ENCODE measurements at places on chromosomes 7 and 10.

GRCh38 chr7:149742075-149742701 is 31.2 kb downstream of the ZNF467 start:
- DNase-seq, result peak; percentile 69

DNA sequence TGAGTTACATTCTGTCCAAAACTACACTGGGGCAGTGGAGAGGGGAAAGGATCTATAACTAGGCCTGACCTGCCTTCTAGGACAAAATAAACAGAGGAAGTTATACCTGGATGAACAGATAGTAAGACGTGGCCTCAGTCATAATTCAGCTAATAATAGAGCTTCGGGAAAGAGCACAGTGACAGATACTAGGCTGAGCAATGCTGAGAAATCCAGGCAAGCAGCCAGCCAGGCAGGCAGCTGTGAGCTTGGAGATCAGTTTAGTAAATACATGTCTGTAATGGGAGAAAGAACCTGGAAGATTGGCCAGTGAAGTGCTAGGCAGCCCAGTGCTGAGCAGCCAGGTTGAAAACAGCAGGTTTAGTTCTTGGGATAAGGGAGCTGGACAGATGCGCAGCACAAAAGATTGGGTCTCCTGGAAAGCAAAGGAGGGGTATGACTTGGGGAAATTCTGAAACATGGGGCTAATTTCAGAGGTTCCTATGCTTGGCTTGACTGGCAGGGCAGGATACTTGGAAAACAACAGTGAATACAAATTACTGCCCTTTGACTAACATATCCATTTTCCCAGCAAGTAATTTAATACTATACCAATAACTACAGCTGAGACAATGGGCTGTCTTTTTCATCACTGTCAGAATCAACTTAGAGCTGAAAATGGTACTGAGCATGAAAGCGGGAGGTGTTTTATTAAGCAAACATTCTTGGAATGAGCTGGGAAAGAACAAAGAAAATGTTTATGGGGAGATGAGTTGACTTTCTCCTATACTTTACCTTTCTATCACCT is 140.8 kb downstream of the DGKB start:
- peak; percentile 38 for DNase-seq

- DNase-seq, result no peak
Measured at GRCh38 chr10:48213047-48213446, 61.4 kb downstream of the FRMPD2 start.

DNA sequence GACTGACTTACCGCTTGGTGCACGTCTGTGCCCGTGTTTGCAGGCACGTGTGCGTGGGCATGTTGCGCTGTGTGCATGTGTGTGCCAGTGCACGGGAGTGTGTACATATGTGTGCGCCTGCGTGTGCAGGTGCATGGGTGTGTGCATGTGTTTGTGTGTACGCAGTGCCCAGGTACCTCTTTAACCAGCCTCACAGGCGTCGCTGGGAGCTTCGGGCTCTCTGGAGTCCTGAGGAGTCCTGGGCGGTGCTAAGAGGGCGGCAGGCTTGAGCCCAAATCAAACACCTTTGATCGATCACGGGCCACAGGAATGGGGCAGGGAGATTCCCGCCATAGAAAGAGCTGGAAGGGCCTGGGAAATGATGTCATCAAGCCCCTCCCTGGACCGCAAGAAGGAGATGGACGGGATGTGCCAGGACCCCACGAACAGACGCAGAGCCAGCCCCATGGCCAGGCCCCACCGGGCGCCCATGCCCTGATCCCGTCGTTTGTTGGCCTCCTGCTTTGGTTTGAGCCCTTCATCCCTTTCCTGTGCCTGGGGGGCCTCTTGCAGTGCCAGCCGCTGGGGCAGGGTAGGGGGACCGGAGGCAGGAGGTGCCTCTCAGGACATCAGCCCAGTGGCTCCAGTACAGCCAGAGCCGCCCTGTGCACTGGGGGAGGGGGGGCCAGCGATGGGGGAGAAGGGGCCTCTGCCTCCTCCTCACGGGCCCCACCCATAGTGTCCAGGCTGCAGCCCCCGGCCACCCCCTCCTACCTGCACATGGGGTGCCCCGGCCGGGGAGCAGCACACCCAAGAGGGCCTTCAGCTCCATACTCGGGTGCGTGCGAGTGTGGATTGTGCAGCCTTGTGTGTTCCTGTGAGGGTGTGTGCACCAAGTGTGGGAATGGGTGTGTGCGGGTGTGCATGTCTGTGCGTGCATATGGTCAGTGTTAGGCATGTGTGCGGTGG is 5.8 kb downstream of the KNDC1 start:
- DNase-seq, result no peak

- no peak for DNase-seq
Measured at GRCh38 chr7:157439761-157440160, 103.0 kb downstream of the DNAJB6 start.

DNA sequence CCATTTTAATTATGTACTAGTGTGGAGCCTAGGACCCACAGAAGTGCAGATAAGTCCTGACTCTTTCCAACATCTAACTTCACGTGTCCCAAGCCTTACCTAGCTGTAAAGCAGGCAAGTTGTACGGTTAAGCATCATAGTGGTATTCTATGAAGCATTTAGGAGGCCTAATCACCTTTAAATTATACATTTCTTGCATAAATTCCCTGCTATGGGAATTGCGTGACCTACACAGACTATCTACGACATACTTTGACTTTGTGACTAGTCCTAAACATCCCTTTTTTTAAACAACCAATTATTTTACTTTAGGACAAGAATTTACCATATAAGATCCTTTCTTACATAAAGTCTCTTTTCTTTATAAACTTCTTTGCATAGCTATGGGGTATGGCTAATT is 37.7 kb upstream of the LRGUK start:
- DNase-seq, result no peak

- DNase-seq, result no peak
Measured at GRCh38 chr10:131735577-131735976, 165.2 kb upstream of the PPP2R2D start.

GRCh38 chr10:59803714-59804113 is 50.5 kb upstream of the MRLN start:
- no peak for DNase-seq

DNA sequence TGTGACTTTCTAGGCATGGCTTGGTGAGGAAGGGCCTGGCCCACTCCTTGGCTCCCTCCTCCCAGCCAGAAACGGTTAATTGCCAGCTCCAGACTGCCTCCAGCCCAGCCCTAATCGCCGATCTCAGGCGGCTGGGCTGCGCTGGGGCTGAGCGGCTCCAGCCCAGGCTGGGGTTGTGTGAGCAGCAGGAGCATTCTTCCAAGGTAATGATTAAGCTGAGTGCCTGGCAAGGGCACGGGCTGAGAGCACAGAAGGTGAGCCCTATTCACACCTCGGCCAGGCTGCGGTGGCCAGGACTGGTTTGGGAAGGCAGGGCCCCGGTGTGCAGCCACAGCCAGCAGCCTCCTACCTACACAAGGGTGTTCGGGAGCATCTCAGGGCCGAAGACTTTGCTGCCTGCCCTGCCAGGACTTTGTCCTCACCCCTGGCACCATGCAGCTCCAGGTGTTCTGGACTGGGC is at the start of gene TMEM72:
Gene TMEM72, plus strand, starts transcription at position 257 of the 460 bp plus-strand sequence. Its CDS starts 176 bp downstream, at position 433.
- DNase-seq, result no peak

GRCh38 chr7:87220026-87220733 is 648 bp upstream of the TMEM243 start:
- DNase-seq, result peak; percentile 88

DNA sequence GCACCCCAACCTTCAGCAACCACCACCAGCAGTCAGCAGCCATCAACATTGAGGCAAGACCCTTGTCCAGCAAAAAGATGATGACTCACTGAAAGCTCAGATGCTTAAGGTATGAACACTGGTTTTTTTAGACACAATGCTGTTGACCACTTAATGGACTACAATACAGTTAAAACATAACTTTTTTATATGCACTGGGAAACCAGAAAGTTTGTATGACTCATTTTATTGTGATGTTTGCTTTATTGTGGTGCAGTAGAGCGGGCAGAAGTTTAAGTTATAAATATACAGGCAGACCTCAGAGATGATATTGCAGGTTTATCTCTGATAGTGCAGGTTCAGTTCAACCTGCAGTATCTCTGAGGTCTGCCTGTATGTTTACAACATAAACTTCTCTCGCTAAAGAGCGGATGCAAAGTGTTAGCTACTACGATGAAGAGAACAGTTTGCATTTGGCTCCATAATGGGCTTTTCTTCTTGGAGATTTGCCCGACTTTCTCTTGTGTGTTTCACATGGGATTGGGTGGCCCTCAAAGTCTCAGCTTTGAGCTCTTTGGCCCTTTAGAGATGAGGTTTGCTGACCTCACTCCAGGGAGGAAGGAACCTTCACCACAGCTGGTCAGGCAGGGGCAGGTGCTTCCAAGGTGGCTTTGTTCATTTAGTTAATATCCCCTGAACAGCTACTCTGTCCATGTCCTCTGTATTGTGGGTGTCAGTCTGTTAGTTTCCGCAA is 84.4 kb upstream of the SHH start:
- peak; percentile 32 for DNase-seq

DNA sequence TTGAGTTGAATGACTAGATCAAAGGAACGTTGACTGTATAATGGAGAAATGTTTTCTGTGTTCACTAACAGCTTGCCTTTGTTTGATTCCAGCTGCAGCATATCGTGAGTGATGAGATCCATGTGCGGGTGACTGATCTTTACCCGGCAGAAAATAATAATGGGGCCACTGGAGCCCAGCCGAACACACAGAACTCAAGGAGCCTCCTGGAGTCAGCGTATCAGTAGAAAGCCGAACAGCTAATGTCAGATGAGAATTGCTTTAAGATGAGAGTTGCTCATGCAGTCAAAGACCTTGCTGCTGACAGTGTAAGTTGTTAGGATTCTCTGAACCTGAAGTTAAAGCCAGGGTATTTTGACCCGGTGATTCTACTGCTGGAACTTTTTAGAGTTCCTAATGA is 34.3 kb upstream of the MTPAP start:
- no peak for DNase-seq

GRCh38 chr7:42982604-42983115 is 50.5 kb downstream of the MRPL32 start:
- no peak for DNase-seq

DNA sequence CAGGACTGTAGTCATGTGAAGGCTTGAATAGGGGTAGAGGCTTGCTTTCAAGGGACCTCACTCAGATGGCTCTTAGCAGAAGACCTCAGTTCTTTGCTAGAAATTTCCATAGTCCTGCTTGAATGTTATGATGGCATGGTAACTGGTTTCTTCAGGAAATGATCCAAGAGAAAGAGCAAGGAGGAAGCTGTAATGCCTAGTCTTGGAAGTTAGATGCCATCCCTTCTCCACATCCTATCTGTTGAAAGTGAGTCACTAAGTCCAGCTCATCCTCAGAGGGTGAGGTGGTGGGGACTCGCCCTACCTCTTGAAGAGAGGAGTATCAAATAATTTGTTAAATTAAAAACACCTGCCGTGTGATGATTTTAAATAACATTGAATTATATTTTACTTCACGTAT is 4.6 kb downstream of the MGAM start:
- DNase-seq, result no peak

GRCh38 chr10:47403446-47404318 is 19.6 kb upstream of the ZNF488 start:
- DNase-seq, result peak; percentile 11

DNA sequence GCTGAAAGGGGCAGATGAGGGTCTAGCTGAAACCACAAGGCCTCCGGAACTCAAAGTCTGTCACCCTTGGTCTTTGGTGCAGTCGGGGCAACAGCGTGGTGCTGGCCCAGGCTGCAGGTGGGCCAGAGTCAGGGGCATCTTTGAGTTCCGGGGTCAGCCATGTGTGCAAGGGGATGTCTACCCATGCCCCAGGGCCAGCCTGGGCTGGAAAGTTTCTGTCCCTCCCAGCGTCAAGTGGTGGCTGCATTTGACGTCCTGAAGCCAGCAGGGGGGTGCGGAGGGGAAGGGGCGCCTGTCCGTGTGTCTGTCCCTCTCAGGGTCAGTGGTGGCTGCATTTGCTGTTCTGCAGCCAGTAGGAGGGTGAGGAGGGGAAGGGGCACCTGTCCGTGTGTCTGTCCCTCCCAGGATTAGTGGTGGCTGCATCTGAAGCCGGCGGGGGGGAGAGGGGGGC is 638 bp downstream of the BRAT1 start:
- DNase-seq, result no peak

GRCh38 chr7:46244757-46245156 is 323.7 kb upstream of the IGFBP3 start:
- no peak for DNase-seq

GRCh38 chr10:98610836-98611235 is 164.1 kb upstream of the HPS1 start:
- DNase-seq, result no peak

- DNase-seq, result no peak
Measured at GRCh38 chr7:96303686-96304443, 18.0 kb downstream of the SLC25A13 start.

- DNase-seq, result no peak
Measured at GRCh38 chr7:68542831-68543230, 1055.4 kb upstream of the AUTS2 start.

DNA sequence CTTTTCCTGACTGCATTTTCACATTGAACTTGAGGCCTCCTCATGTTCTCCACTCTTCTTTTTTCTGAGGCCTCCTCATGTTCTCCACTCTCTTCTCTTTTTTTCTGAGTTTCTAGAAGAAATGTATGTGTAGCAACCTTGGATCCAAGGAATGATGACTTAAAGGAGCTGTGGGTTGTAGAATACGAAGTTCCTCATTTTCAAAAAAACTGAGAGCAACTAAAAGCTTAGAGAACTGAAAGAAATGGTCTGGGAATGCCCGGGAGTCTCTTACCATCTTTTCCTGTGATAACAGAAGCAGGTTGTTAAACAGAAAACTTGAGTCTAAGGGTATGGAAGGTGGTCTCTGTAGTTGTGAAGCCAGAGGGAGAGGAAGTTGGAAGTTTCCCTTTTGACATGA is 32.8 kb downstream of the MRPS33 start:
- no peak for DNase-seq

DNA sequence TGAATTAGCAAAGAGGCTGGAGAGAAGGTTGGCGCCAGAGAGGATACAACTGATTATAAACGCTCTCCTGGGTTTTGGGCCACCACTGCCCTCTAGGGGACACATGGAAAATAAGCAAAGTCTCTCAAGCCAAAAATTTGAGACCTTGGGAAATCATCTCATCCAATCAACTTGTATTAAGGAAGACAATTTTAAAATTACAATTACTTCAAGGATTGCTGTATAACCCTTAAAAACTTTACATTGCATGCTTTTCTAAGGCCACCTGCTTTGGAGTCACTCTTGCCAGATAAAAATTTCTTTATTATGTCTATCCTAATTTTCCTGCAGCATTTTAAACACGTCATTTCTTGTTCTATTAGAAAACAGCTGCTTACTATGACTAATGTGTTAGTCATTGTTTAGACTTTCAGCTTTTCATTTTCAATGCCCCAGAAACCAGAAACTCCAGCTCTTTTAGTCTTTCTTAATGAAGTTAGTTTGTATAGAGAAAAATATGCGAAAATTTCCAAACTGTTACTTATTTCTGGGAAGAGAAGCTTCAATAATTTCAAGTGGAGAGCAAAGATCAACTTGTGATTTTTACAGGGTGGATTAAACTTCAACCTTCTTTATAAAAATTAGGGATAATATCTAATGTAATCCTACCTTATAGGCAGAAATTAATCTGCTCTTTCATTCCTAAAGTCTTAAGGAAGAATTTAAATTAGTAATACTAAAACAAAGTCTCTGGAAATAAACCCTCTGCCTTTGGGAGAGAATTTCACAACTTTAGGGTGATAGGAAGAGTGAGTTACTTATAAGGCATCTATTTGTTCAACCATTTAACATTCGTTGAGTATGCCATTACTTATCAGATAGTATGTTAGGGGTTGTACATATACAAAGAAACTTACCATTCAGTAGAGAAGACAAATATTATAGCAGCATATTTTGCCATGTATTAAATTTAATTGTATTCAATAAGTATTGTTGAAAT is 20.6 kb upstream of the RHOBTB1 start:
- DNase-seq, result peak; percentile 93

GRCh38 chr7:139374246-139374645 is 14.6 kb downstream of the LUC7L2 start:
- DNase-seq, result no peak

All from dermis blood vessel endothelial cell (primary cell).